ENCODE measurements at places on chromosomes 12 and 14.

GRCh38 chr14:80602946-80603345 is 338.6 kb downstream of the CEP128 start:
- no peak for DNase-seq

- no peak for DNase-seq
These were observed 1.5 kb upstream of the KRT6A start for GRCh38 chr12:52494518-52494917.

- DNase-seq: peak; percentile 51
These were observed 3.8 kb upstream of the FAM186B start for GRCh38 chr12:49609059-49609874.

DNA sequence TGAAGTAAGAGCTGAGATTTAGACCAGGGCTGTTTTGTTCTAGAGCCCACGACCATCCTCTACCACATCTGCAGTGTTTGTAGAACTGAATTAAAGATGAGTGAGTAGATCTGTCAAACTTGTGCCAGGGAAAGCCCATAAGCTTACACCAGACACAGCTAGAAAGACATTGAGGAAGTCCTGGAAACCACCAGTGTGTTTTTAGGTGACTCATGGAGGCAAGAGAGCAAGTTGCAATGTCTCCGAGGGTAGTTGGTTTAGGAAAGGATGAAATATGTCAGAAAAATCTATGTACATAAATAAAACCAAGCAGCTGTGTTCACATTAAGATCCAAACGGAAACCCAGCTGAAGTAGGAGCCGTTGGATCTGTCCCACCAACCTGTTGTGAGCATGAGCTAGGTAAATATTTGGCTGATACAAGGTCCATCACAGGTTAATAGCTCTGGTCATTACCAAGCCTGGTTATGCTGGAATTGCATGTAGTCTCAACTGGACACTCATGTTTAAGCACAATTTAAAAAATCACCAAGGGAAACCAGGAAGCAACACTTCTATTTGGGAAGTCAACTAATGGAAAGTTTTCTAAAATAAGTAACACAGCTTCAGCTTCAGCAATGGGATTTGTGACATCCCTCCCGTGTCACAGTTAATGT is 49.9 kb upstream of the PLEKHG3 start:
- peak; percentile 51 for DNase-seq

GRCh38 chr12:12661086-12661856 is 34.7 kb downstream of the GPR19 start:
- no peak for DNase-seq

GRCh38 chr14:56754921-56755320 is 55.4 kb downstream of the OTX2 start:
- no peak for DNase-seq

DNA sequence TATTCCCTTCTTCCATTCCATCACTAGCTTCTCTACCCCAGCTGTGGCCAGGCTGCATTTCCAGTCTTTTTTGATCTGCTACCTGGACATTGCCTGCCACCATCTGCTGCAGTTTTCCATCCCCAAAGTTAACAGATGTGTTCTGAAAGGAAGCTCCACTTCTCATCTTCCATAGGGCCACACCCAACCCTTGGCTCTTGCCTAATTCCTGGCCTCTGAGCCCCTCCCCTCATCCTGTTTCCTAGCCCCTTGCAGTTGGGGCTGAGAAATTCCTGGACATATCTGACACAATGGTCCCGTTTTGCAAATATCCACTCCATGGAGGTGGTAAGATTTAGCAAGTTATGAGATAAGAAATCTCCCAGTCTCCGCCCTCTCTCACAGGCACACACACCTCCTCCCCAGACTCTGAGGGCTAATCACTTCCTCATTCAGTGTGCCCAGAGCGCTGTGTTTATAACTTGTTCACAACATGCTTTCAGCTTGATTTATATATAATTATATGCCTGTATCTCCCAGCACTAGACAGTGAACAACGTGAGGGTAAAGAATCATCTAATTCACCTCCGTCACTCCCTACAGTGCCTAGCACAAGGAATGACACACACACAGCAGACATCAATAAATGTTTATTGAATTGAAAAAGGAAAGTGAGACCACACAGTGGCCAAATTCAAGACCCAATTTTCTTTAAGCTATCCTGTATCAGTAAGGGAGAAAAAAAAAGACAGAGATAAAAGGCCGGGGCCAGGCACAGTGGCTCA is 13.4 kb downstream of the SMUG1 start:
- no peak for DNase-seq

- no peak for DNase-seq
These were observed 237.0 kb upstream of the TBX3 start for GRCh38 chr12:114920771-114921554.

GRCh38 chr12:80272387-80272915 is 171.6 kb upstream of the PTPRQ start:
- no peak for DNase-seq

DNA sequence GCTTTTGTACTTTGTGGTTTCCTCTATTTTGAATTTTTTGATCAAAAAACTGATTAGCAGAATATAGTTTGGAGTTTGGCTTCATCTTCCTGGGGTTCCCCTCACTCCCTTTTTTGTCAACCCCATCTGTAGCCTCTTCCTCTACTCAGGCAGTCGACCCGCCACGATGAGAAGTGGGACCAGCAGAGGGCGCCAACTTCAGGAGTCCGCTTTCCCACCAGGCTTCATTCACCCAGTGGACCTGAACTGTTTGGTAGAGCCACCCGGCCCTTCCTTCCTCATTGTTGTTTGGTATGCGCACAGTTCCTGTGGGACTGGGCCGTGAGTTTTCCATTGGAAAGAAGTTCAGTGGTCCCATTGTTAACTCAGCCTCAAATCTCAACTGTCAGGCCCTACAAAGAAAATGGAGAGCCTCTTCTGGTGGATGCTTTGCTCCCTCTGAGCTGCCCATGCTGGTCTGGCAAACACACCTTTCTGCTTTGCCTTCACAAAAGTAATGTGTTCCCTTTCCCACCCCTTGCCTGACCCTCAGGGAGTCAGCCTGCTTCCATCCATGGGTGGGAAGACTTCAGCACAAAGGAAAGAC is 21.7 kb downstream of the TMBIM6 start:
- DNase-seq: peak; percentile 86

- DNase-seq: no peak
These were observed 61.7 kb upstream of the RIC8B start for GRCh38 chr12:106712768-106713167.

- no peak for DNase-seq
These were observed 6.7 kb upstream of the SLC25A29 start for GRCh38 chr14:100312877-100313400.

- no peak for DNase-seq
These were observed 274.5 kb upstream of the DIO2 start for GRCh38 chr14:80485764-80486163.

DNA sequence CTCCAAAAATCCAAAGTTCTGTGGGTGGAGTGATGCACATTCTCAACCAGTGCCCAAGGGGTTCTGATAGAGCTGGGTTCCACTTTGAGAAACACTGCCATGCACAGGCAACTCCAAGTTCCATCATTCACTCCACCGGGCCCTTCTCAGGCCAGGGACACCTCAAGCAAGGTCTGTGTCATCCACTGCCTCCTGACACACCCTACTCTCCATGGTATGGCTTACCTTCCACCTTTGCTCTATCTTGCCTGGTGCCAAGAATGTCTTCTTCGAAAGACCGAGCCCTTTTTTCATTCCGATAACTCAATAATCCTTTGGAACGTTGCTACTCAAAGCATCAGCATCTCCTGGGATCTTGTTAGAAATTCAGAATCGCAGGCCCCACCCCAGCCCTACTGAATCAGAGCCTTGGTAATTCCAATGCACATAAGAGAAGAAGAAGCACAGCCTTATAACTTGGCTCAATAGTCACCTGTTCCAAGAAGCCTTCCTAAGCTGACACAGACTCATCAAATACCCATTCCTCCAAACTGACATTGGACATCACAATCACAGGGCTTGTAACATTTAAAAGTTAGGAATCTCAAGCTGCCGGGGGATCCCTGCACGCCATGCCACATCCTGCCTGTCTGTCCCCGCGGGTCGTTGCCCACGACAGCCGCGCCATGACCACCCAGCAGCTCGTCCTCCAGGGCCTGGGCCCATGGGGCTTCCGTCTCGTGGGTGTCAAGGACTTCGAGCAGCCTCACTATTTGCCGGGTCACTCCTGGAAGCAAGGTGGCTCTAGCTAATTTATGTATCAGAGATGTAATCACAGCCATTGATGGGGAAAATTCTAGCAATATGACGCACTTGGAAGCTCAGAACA is 66.4 kb downstream of the VCPKMT start:
- no peak for DNase-seq

- no peak for DNase-seq
These were observed 72.1 kb upstream of the C14orf180 start for GRCh38 chr14:104507443-104507842.

Measured in islet precursor cell (in vitro differentiated cells).